ENCODE measurements at places on chromosomes 7 and 10.

- DNase-seq, result no peak
Measured at GRCh38 chr10:70576803-70577517, 25.6 kb downstream of the PRF1 start.

- DNase-seq, result no peak
Measured at GRCh38 chr7:105408791-105409410, 20.2 kb upstream of the SRPK2 start.

DNA sequence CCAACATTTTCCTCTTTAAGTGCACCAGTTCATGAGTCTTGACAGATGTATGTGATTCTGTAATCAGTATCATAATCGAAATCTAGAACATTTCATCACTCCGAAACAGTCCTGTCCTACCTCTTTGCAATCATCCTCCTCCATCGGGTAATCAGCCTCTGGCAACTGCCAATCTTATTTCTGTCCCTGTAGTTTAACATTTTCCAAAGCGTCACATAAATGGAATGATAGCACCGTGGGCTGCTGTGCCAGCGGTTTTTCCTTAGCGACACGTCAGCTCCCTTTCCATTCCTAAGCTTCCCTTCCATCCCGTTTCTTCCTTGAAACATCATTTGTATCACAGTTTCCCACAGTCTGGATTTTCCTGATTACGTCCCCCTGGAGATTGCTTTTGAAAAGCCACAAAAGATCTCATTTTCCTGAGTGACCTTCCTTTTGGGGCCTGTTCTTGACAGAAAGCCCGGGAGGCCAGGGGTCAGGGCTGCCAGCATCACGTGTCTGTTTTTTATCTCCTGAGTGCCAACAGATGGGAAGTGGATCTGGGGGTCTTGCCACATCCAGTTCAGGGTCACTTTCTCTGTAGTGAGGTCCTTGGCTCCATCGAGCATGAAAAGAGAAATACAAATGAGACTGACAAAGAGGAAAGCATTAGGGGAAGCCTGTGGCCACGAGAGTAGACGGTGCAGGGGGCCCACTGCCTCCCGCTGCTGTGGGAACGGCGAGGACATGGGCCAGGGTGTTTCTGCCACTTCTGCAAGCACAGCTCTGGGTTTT is 31.6 kb downstream of the TMEM120A start:
- no peak for DNase-seq

DNA sequence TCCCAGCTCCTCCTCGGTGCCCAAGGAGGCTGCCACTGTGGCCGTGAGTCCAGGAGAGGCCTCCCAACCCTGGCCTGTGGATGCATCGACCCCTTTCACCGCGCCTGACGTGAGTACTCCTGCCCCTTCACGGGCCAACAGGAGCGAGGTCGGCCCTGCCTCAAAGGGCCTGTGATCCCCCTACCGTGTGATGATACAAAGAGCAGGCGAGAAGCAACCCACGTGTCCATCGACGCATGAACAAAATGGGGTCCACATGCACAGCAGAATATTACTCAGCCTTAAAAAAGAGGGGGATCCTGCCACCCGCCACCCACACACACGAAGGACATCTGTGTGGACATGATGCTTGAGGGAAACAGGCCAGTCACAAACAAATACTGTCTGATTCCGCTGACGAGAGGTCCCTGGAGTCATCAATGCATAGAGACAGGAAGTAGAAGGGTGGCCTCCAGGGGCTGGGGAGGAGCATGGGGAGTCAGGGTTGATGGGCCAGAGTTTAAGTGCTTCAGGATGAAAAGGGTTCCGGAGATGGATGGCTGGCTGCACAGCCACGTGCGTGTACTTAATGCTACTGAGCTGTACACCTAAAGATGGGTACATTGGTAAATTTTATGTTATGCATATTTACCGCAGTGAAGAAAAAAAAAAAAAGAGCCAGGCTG is 151.9 kb downstream of the PRKAG2 start:
- DNase-seq, result no peak
